Right renal cortex interstitium (tissue), 3 donors: ENCODE measurements at places on chromosomes 5 and 9.

DNA sequence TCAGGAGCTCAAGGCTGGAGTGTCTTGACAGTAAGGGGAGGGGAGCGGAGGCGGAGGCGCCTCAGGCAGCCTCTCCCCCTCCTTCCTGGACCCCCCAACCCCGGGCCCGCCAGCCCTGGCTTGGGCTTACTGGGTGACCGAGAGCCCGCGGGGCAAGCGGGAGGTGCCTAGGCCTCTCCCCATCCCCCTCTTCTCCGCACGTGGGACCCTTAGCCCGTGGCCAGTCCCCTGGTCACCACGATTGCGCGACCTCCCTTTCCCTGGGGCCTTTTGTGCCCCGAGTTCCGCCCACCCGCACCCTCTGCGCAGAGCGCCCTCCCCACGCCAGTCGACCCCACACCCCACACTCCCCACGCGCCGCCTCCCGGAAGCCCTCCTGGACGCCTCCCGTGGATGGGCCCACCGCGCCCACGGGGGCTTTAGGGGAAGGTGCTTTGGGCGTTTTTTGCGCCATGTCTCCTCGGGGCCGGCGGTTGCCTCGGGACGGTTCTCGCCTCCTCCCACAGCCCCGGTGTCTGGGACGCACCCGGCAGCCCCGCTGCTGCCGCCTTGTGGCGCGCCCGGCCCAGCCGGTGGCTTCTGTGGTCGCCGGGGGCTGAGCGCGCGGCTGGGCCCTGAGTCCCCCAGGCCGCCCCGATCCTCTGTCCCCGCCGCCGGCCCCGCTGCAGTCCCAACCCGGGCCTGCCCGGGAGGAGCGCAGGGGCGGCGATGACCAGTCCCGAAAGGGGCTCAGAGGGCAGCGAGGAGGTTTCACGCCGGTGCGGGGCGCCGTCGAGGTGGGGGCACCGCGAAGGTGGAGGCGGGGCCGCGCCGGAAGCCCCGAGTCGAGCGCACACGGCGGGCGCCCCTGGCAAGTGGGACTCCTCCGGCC lies 3.2 kb downstream of the TOR4A start:
- DNase-seq: no peak

- no peak for DNase-seq
These were observed 45.6 kb downstream of the VCAN start for GRCh38 chr5:83517072-83517687.

- DNase-seq: no peak
These were observed 38.8 kb upstream of the TENT4A start for GRCh38 chr5:6674421-6674820.

GRCh38 chr9:129650680-129651235 lies 8.8 kb upstream of the ASB6 start:
- no peak for DNase-seq

- DNase-seq: no peak
These were observed 239.6 kb upstream of the IRX1 start for GRCh38 chr5:3356016-3356415.
